ENCODE measurements at places on chromosomes 12 and 14.

DNA sequence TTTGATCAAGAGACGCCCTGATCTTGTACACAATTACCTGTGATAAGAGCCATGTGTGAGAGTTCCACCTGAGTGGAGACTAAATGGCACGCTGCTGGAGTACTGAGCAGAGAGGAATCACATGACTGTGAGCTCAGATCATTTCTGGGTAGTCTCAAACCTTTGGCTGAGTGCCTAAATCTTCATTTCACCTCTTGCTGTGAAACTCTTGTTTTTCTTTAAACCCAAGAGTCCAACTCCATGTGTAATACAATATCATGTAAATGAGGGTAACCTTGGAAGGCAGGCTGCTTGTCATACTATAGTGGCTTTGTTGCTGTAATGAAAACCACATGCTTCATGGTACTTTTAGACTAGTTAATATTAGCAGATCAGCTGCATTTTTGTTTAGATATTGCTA is 156.9 kb downstream of the CAND1 start:
- DNase-seq: peak; percentile 57

DNA sequence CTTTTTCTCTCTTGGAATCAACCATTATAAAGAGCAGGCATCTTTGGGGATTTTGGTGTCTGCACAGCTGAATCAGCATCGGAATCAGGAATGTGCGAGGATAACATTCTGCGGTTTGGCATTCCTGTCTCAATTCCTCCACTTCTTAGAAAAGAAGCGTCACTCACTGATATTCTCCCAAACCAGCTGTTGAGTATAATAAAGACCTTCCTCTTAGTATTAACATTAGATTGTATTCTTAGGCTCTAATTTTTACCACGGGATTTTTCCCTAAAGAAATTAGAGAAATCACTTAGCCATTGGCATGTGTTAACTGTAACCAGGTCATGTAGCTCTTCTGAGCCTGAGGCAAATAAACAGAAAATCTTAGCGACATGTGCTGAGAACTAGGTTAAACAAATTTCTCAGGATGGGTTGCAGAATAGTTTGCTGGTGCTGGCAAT is 128.7 kb downstream of the TMX1 start:
- peak; percentile 46 for DNase-seq

GRCh38 chr12:84077679-84078078 is 834.9 kb downstream of the SLC6A15 start:
- no peak for DNase-seq

- no peak for DNase-seq
Measured at GRCh38 chr12:80469681-80470080, 25.6 kb downstream of the PTPRQ start.

GRCh38 chr12:121241156-121241970 is 31.4 kb downstream of the P2RX4 start:
- DNase-seq: no peak

- no peak for DNase-seq
Measured at GRCh38 chr14:84128050-84128449, 1401.9 kb upstream of the FLRT2 start.

- no peak for DNase-seq
Measured at GRCh38 chr12:94879542-94879941, 124.0 kb downstream of the NDUFA12 start.

DNA sequence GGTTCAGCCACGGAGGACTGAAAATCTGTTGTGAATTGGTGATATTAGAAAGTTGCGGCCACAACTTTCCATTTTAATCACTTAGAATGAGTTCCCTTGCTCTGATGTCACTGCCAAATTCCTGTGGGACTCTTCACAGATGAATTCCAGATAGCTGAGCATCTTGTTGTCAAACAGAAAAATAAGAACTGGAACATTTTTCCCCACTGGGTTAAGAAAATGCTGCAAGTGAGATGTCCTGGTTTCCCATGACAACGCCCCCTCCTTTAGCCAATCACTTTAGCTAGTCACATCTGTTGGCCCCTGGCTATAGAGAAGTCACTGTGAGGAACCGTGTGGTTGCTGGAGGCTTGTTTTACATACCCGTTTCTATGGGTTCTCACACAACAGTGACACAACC is 135.9 kb downstream of the KTN1 start:
- no peak for DNase-seq

GRCh38 chr14:46596236-46596635 is 55.3 kb downstream of the RPL10L start:
- DNase-seq: no peak

GRCh38 chr12:2803635-2804392 is 8.7 kb upstream of the ITFG2 start:
- no peak for DNase-seq

DNA sequence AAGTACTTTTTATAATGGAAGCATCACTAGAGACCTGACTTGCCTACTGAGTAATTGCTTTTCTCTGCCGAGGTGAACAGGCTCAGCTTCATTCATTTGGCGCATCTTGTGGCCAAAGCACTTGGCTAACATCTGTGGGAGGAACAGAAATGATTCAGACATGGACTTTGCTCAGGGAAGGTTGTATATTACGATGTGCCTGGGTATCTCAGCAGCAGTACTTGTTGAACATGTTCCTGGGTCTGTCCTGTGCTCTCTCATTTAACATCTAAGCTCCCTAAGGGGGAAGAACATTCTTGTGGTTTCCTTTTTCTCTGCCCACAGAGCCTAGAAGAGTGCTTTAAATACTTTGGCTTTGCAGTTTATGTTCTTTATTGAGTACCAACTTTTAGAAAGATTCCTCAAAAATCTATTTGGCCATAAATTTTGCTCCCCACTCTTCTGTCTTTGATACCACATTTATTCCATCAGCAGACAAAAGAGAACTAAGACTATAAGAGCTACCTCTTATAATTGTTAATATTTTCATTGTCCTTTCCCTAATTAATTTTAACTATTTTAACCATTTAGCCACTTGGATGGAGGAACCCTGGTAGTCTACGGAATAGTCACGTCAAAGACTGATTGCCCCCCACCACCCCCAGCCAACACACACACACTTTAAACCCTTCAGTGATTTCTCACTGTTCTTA is 101.2 kb upstream of the EGLN3 start:
- DNase-seq: no peak

- no peak for DNase-seq
Measured at GRCh38 chr12:94643606-94644005, 6.8 kb downstream of the TMCC3 start.

GRCh38 chr12:113448873-113449272 is 22.8 kb downstream of the LHX5 start:
- no peak for DNase-seq

- DNase-seq: no peak
Measured at GRCh38 chr14:22314183-22314820, 274.7 kb downstream of the DAD1 start.

DNA sequence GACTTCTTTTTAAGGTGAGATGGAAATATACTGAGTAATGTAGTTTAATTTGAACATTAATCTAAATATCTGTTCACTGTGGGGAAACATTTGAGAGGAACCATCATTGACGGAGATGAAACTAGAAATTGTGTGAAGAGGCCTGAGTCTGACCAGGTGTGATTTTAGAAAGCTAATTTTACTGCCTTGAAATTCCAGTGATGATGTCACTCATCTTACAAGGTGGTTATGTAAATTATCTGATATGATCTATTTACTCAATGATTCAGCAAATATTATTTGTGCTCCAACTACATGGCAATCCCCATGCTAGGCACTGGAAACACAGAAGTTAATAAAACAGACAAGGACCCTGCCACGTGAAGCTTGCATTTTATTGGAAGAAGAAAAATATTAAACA is 435.7 kb upstream of the DCN start:
- no peak for DNase-seq

GRCh38 chr14:95597784-95598211 is 62.9 kb downstream of the GLRX5 start:
- no peak for DNase-seq

- no peak for DNase-seq
Measured at GRCh38 chr14:84465880-84466279, 1064.1 kb upstream of the FLRT2 start.

GRCh38 chr12:54240971-54241588 is 38.8 kb downstream of the CBX5 start:
- DNase-seq: no peak

DNA sequence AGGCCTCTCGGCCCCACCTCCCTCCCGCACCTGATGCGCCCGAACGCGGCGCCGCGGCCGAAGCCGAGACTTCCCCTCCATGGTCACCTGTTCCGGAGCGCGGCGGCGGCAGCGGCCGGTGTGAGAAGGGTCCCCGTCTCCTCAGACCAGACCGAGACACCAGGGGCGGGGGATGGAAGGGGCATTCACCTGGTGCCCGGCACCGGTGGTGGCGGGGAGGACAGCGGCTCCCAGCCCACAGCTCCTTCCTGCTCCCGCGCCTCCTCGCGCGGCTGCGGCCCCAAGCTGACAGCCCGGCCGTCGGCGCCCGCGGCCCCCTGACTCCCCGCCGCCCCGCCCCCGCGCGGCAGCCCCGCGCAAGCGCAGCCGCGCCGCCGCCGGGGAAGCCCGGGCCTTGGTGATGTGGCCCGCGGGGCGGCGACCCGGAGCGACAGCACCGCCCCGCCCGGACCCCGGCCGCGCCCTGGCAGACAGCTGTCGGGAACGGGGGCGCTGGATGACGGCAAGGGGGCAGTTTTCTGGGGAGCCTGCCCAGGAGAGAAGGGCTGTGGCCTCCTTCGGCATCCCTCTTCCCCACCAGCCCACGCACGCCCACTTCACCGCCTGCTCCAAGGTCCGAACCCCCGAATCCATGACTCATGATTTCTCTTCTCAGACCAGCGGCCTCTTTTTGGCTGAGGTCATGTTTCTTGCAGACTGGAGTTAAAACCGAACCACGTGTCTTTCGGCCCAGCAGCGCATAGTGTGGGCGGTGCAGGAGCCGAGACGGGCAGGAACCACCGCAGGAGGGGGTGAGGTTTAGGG is at the start of gene SLC41A2:
Gene SLC41A2 (minus strand): TSS at position 290 of the 804 bp plus-strand sequence. CDS start 29,763 bp downstream, outside the sequence.
- DNase-seq: peak; percentile 83

DNA sequence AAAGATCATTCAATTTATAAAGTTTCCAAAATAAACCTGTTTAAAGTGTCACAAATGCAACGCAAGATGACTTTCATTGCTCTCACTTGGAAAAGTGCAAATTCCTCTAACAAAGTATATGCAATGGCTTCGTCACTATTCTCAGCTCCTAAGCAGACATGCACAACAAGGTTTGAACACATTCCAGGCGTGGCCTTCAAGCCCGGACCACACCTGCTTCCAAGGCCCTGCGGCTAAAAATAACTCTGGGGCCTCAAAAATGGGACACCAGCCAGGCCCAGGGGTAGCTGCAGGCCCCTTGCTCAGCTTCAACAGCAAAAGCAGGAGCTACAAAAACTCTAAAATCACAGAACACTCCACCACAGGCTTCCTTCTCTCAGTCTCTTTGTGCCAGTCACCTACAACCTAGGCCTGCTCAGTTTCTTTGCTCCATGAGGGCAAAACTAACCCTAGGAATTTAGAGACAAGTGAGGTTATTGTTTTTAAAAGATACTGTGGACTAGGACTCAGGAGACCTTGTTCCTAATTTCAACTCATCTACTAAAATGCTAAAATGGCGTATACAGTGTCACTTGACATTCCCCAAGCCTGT is 29.3 kb downstream of the DUSP16 start:
- no peak for DNase-seq

DNA sequence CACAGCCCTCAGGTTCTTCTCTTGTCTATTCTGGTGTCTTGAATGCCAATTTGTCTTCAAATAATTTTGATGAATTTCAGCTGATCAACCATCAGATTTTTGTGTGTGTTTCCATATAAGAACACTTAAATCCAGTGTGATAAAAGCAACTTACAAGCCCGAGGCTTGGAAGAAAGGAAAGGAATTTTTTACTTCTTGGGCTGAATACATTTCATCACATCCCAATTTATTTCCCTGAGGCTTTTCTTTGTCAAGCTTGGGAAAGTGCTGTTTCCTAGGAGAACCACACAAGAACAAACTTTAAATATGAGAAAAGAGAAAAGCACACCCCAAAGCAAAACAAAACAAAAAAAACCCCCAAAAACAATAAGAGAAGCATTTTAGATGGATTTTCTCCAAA is 26.6 kb downstream of the GPRC5D start:
- DNase-seq: no peak

- DNase-seq: no peak
Measured at GRCh38 chr14:81153187-81153586, 67.6 kb downstream of the GTF2A1 start.

- DNase-seq: no peak
Measured at GRCh38 chr12:2360630-2361170, 307.9 kb downstream of the CACNA1C start.

GRCh38 chr14:67975470-67975869 is 155.9 kb downstream of the RAD51B start:
- DNase-seq: no peak
